ENCODE measurements at places on chromosomes 3 and 15. TPM values are rescaled to one million over a fixed set of nuclear protein-coding genes. Genes with fewer than 3 reads are reported as not detected.

Gene ST6GAL1
- total RNA-seq = 50.5 TPM

Gene DISP2
- 12.9 TPM for total RNA-seq

Gene PLA2G4E
- total RNA-seq = 0.32 TPM

Gene AGTR1
- total RNA-seq = 9.3 TPM

Gene HESX1
- total RNA-seq = not detected

DNA sequence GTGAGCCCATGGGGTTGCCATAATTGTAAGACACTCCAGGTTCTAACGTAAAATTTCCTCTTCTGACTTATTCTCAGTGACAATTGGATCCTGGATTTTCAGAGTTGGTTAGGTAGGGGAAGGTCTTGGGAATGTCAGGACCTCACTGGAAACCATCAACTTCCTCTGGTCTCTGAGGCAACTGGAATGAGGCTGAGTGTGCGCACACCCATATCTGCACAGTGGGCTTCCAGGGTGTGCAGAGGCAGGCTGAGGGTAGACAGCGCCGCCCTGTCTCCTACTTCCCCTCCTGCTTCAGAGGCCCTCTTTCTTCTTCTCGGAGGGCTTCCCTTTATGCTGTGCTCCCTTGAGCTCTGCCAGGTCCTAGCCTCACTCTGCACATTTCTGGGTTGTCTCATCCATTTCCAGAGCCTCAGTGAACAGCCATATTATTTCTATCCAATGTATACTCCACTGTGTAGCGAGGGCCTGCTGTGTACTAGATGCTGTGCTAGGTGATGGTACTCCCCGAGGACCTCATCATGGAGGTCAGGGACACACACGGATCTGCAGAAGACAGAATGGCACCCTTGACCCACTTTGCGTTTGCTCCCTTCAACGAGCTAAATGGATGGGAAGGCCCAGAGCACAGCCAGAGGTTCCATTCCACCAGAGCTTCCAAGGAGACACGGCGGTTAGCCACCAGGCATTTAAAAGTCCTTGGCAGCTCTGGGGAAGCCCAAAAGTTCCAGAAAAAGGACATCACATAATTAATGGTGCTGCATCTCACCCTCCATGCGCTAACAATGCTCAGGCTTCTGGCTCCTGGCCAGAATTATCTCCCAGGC, 18.3 kb downstream of the ACAA1 start:
- DNase-seq = no peak

- DNase-seq = no peak
Observed at GRCh38 chr3:150248116-150248887, 159.8 kb upstream of the TSC22D2 start.

GRCh38 chr3:13705051-13705450, 156.1 kb downstream of the FBLN2 start:
- DNase-seq = no peak

DNA sequence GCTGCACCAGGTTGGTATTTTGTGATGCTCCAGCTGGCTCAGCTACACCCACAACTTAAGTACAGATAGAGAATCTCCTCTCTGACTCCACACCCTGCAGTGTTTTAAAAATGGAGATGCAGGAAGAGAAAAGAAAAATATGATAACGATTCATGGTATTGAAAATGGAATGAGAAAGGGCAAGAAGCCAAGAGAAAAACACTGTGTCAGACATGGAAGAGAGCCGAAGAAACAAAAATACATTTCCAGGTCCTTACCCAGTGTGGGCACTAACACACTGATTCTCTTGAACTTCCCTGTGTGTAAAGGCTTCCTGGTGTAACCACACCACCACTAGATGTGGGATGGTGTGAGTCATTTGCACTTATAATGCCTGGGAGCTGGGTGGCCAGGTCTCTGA, 93.1 kb downstream of the GMPS start:
- DNase-seq = no peak

DNA sequence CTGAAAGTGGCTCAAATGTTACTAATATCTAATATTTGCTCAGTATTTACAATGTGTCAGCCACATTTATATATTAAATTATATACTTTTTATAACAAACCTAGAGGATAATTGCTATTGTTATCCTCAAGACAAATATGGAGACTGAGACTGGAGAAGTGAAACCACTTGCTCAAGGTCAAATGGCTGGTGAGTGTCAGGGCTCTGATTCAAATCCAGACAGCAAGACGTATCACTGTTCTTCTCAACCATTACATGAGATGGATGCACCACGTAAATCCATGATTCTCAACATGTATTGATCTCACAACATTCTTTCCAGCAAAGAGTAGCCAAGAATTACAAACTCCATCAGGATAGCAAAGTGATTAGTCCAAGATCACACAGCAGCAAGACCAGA, 53.8 kb upstream of the CPB1 start:
- no peak for DNase-seq

DNA sequence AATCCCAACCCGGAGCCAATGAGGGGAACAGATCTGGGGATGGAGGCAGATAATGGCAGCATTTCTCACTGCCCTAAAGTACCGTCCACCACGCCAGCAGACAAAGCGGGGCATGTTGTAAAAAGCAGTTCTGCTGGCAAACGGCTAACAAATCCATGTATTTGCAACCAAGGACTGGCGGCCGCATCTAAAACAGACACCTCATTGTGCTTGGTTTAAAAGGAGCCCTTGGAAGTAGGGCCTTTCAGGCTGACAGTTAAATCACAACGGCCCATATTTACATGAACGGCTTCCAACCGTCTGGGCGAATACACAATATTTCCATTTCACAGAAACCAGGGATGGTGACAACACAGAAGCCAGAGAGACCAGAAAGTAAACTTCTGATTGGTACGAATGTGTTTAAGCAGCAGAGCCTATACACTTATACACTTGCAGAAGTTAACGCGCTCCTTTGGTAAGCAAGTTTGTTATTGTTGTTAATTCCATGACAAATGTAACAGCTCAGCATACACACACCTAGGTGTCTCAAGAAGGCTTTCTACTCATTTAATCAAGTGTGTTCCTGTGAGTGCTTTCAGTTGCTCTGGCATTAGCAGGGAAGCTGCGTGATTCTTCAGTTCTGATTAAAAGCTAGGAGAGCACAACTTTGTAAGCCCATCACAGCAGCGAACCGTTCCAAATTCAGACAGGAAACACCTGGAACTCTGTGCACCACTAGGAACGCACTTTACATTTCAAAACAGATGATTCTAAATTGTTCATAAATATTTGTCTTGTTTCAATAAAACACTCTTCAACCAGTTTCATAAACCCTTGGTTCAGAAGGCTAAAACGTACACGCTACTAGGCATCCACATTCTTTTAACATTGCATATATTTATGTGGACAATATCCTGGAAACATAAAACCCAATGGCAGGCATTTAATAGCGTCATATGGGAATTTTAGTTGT, 112.9 kb downstream of the PDZRN3 start:
- DNase-seq = peak; percentile 24

DNA sequence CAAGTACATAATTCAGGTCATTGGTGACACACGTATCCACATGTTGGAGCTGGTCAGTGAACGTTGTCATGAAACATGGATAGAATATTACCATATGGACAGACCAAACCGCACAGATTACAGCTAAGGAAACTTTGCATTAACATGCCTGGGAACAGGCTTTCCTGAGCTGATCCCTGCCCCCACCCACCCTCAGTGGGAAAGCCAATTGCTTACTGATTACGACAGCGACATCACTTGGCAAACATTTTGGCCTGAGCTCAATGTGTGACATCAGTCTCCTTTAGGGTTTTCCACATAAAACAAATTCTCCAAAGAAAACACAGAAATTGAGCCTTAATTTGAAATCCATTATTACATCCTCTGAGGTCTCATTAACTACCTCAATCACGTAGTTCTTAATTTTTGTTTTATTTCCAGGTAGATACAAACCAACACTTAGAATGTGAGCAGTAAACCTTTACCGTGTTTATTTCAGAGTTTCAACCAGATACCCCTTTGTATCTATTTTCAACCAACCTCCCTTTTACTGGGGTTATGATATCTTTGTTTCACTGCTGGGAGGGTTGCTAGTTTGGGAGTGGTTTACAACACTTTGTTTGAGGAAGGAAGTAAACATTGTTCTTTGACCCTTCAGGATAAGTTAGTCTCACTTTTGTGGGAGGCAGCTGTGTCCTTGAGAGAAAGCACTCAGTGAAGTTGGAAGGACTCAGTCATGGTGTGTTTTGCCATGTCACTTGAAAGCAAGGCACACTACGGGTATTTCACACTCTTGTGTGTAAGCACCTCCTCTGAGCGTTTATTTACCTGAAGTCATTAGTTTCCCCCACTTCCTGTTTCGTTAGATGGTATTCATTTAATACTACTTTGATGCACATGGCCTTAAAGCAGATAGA, 103.1 kb downstream of the CMSS1 start:
- DNase-seq = peak; percentile 71

DNA sequence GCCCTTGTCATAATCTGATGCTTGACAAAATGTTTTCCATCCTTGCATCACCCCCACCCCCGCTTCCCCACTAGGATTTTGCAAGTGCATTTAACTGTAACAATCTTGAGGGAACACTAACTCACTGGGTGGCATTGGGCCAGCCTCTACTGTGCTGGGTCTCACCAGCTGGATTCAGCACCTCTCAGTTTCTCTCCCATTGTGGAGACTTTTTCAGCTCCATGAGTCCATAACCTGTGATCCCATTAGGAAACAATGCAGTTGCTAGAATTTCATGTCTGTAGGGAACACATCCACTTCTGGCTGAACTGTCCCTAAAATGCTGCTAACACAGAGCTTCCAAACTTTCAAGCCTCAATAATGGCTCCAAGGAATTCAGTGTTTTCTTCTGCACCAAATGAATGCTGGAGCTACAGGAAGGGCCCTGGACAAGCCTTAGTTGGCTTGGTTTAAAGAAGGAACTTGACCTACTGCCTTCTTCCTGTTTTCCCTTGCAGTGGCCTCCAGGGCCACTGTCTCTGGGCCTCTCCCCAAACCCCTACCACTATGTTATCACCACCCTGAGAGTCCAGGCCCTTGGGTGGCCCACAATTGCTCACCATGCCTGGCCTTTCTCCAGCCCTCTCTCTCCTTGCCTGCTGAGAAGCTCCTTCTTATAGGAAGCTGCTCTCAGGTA, 15.6 kb downstream of the CYP19A1 start:
- peak; percentile 28 for DNase-seq

GRCh38 chr15:55389264-55389607, 18.9 kb downstream of the CCPG1 start:
- DNase-seq = no peak

DNA sequence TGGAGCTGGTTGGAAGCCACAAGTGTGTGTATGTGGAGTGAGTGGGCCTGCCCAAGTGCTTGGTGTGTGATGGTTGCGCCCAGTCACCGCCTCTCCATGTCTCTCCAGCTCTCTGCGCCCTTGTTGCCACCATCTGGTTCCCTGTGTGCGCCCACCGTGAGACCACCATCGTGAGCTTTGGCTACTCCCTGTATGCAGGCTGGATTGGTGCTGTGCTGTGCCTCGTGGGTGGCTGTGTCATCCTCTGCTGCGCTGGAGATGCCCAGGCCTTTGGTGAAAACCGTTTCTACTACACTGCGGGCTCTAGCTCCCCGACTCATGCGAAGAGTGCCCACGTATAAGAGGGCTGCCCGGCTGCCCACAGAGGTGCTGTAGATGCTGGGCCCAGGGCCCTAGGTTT, 13.7 kb downstream of the CLDN11 start:
- DNase-seq = no peak

- DNase-seq = no peak
Observed at GRCh38 chr3:134965865-134966481, 170.9 kb downstream of the EPHB1 start.

GRCh38 chr15:84911879-84912660, 27.6 kb downstream of the SLC28A1 start:
- peak; percentile 61 for DNase-seq

DNA sequence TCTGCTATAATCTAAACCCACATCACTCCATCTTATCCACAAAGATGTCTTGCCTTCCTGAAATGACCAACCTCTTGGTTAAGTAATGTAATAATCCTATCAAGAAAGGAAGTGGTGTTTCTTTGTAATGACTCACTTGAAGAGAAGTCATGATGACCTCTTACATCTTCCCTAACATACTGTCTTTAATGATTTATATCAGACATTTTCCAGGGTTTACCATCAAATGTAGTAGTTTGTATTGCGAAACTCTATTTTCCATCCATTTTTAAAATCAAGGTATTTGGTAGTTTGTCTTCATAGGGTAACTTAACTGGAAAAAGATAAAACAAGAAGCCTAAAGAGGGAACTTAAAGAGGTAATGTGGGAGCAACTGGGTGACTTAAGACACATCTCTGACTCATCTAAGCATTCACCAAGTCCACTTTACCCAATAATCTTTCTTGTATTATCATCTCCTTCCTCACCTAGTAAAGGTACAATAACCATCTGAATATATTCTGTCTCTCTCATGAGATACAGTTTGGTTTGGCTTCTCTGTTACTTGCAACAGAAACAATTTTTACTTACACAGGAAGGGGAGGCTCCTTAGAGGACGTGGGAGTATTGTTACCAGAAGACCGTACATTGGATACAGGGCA, 5.7 kb upstream of the MAPK6 start:
- no peak for DNase-seq
